ENCODE measurements at places on chromosomes 7 and 10.

DNA sequence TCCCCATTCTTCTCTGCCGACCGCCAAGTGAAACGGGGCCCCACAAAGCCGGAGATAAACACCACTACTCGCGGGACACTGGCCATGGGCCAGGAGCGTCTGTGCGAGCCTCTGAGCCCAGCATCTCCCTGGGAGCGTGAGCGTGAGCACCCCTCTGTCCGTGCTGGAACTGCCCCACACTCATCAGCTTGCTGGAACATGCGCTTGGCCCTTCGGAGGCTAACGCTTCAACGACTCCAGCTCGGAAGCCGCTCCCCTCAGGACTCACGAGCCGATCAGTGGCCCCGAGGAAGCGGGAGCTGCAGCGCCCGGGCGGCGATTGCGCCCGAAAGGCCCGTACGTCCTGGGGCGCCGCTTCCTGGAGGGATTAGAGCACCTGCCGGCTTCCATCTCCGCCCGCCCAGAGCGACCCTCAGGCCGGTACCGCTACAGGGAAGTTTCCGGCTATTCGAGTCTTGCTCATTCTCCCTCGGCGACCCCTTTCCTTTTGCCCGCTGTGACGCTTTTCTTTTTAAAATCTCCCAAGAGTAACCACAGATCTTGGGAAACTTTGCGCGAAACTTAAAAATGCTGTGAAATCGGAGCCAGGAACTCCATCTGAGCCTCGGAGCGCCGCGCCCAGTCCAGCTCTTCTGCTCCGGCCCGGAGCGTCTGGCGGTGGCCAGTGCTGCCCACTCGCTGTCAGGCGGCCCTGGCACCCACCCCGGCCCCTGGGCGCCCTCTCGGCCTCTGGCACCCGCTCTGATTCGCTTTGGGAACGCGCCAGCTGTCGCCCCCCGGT, 1.0 kb downstream of the TLL2 start:
- DNase-seq = no peak

DNA sequence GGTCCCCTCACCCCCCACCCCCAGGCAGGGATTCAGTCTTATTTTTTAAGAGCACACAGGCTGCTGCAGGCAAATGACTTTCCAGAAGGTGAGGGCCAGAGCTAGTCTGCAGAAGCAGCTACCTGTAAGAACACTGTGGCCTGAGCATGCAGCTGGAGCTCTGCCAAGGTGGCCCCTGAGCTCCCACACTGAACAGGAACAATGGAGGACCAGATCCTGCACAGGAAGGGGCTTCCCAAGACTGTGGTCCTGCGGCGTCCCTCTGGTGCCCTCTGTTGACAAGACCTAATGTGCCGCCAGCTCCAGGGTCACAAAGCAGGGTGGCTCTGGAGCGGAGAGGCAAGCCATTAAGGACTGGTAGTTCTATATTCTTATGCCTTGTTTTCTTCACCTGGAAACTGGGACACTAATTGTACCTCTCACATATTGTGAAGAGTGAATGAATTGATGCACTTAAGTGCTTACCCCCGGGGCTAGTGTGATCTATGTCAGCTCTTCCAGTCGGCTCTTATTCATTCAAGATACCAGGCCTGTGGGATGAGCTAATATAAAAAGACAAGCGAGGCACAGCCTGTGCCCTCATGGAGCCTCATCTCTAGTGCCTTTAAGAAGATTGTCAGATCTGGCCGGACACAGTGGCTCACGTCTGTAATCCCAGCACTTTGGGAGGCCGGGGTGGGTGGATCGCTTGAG, 8.0 kb upstream of the BEND7 start:
- DNase-seq = no peak

- DNase-seq = no peak
Measured at GRCh38 chr7:107982042-107982840, 20.7 kb downstream of the LAMB1 start.

- no peak for DNase-seq
Measured at GRCh38 chr7:12661581-12661980, 25.9 kb upstream of the ARL4A start.

- no peak for DNase-seq
Measured at GRCh38 chr10:71075086-71075758, 137.1 kb upstream of the UNC5B start.

- DNase-seq = no peak
Measured at GRCh38 chr10:10855151-10855581, 162.5 kb upstream of the CELF2 start.
